ENCODE measurements at places on chromosomes 4 and X.

DNA sequence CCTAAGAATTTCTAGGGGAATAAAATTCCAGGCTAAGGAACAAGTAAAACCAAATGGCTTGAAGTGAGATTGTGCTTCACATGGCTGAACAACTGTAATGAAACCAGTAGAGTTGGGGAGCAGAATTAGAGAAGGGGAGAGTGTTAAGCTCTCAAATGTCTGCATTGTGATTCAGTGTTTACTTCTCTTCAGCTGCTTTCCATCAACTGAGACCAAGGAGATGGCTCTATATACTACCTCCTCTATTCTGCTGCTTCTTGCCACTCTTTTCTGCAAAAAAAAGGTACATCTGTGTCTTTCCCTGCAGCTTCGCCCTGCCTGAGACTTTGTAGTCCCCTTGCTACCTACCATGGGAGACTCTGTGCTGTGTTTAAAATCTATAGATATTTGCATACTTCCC lies 73.5 kb downstream of the WDFY3 start:
- DNase-seq: no peak

GRCh38 chr4:53183754-53184153 lies 182.1 kb downstream of the SCFD2 start:
- no peak for DNase-seq

- DNase-seq: no peak
These were observed 120.2 kb upstream of the GK2 start for GRCh38 chr4:79528241-79528706.

- DNase-seq: no peak
These were observed 300.9 kb upstream of the HS3ST1 start for GRCh38 chr4:11729548-11729947.

DNA sequence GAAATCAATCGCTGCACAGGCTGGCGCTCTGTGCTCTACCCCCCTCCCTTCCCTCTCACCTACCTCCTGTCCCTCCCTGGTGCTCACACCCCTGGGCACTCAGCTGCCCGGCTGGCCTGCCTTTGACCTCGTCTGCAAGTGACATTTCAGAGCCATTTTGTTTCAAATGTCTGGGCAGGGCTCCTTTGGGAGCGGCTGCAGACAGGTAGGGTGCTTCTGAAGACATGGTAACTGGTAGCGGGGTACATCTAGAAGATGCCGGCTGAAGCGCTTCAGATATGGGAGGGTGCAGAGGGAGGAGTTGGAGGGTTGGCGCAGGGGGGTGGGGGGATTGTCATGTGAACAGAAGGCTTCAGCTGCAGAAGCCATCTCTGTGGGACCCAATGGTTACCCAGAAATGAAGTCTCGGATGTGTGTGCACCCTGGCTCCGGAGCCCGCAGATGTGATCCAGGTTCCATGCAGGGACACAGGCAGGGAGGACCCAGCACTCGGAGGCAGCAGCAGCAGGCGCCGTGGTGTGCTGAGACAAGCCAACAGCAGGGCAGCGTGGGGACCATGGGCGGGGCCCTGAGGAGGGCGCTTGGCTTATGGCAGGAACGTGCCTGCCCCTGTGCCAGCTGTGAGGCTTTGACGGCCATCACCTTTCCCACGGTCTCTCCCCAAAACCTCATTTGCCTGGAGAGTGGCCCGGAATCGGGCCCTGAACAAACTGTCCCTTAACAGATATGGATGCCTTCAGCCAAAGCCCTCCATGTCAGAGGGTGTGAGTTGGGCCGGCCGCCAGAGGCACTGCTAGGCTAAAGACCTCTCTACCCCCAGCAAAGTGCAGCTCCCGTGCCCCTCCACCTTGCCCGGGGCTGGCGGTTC lies 7.6 kb upstream of the DUSP9 start:
- DNase-seq: no peak

- DNase-seq: no peak
These were observed 120.8 kb downstream of the SMIM20 start for GRCh38 chr4:26034849-26035248.

DNA sequence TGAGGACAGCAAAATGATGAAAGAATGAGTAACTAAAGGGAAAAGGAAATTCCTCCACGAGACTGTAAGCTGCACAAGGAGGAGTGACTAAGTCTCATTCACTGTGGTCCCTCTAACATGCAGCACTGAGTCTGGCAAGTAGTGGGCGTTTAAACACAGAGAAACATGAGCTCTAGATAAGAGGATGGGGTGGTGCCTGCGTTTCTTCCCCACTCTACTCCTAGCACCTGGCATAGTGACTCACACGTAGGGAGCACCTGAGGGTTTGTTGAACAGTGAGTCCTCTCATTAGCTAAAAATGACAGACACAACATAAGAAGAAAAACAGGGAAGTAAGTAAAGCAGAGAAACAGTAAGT lies 105.8 kb upstream of the CBR4 start:
- no peak for DNase-seq

DNA sequence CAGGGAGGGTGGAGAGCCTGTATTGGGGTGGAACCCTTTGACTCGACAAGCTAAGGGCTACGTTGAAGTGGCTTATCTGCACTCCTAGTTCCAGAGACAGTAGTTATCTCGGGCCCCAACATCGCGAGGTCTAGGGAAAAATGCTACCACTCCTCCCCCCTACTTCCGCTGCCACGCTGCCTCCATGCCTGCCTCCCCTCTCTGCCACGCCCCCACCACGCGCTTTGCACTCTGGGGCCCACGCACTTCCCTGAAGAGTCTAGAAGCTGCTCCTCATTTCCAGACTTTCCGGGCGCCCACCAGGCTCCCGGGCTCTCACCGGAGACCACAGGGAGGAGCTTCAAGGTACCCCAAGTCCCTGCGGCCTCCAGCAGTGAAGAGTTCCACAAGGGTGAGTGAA lies at the start of gene PASD1:
TSS of gene PASD1 (plus strand) at position 227 of the 400 bp plus-strand sequence. CDS start 37,879 bp downstream, outside the sequence.
- no peak for DNase-seq

DNA sequence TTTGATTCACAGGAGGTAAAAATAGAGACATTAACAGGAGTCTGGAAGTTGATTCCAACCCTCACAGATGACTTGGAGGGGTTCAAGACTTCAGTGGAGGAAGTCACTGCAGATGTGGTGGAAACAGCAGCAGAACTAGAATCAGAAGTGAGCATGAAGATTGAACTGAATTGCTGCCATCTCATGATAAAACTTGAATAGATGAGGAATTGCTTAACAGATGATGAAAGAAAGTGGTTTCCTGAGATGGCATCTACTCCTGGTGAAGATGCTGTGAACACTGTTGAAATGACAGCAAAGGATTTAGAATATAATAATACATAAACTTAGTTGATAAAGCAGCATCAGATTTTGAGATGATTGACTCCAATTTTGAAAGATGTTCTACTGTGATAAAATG lies 76.5 kb downstream of the RELL1 start:
- no peak for DNase-seq

DNA sequence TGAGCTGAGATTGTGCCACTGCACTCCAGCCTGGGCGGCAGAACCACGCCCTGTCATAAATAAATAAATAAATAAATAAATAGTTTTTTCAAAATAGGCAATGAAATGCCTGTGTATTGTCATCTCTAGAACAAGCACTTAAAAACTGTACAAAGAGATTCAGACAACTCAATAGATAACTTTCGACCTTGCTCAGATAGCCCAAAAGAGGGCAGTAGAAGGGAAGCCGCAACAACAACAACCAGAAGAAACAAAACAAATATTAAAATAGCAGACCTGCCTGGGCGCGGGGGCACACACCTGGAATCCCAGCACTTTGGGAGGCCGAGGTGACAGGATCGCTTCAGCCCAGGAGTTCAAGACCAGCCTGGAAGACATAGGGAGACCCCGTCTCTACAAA lies 9.4 kb upstream of the CLDN34 start:
- no peak for DNase-seq

- no peak for DNase-seq
These were observed 17.7 kb upstream of the SLC25A43 start for GRCh38 chrX:119381349-119381944.

GRCh38 chrX:110723844-110724243 lies 71.8 kb downstream of the CHRDL1 start:
- DNase-seq: no peak

DNA sequence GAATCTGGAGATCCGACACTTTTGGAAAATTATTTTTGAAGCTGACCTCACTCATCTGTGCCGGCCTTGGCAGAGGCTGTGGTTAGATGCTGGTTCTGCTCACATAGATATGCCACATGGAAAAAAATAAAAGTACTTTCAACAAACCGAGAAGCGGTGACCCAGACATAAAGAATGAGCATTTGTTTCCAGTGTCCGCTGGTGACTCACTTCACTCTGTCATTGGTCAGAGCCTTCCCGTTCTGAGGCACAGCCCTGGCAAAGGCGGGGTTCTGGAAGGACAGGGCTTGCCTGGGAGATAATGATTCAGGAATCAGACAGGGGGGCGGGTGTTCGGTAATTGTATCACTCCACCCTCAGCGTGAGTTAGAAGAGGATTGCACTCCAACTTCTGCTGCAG lies 172.4 kb upstream of the MXRA5 start:
- no peak for DNase-seq

DNA sequence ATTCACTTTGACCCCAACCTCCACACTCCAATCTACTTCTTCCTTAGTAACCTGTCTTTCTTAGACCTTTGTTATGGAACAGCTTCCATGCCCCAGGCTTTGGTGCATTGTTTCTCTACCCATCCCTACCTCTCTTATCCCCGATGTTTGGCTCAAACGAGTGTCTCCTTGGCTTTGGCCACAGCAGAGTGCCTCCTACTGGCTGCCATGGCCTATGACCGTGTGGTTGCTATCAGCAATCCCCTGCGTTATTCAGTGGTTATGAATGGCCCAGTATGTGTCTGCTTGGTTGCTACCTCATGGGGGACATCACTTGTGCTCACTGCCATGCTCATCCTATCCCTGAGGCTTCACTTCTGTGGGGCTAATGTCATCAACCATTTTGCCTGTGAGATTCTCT lies 344 bp downstream of the OR13H1 start:
- DNase-seq: no peak

GRCh38 chr4:33959519-33959918 lies 2284.8 kb downstream of the ARAP2 start:
- no peak for DNase-seq

DNA sequence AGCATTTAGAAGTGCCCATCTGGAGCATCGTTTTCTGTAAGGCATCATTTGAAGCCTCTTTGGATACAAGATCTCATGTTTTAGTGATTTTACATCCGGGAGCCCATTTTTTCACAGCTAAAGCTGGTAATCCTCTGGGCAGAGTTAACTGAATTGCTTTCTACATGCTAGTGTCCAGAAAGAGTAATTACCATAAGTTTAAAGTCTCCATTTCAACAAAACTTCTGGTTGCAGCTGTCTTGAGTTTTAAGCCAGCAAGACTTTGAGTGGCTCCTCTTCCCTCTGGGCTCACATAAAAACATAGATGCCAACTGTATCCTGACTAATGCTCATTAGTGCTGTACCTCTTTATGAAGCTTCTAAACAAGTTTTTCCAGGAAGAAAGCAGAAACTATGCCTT lies 65.4 kb downstream of the GPRIN3 start:
- DNase-seq: no peak

GRCh38 chr4:98509721-98510120 lies 148.7 kb downstream of the TSPAN5 start:
- no peak for DNase-seq

DNA sequence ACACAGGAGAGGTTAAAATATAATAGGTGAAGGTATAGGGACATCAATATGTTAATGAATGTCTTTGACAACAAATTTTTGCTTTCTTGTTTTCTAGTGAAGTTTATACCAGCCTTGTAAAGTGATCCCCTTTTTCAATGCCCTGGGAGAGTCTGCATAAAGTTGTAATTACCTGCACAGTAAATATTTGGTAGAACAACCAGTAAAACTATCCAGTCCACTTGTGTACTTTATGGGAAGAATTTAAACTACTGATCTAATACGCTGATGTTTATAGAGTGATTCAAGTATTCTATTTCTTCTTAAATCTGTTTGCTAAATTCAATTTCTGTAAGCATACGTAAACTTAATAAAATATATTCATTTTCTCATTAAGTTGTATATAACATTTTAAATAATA lies 103.3 kb downstream of the GPM6A start:
- no peak for DNase-seq

DNA sequence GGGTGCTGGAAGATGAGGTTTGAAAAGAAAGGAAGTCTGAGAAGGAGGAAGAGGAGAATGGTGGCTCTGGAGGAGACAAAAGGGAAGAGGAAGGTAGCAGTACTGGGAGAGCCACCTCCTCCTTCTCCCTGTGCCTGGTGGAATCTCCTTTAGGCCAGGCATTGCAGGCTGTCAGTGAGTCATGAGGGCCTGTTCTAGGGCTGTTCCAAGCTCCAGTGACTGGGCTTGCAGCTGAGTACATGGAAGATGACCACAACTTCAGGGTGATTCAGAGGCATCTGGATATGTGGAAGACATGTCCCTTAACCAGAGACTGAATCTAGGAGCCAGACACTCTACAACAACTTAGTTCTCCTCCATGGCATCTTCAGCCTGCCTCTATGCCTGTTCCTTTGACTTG lies 107.8 kb downstream of the EFNB1 start:
- DNase-seq: peak; percentile 67

GRCh38 chrX:25019707-25020390 lies 4.1 kb upstream of the ARX start:
- DNase-seq: no peak

DNA sequence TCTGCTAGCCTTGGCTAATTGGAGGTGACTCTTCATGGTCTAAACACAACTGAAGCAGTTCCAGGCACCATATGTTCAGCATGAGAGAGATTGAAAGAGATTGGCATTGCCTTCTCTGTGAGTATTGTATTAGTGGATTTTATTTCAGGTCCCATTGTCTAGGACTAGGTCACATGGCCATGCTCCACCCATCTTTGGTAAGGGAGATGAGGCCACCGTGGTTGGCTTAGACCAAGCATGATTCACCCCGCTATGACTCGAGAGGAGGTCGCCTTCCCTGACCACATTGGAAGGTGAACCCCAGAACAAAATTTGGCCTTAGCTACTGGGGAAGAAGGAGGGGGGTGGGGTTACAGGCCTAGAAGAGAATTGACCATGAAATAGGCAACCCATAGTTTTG lies 109.9 kb upstream of the BCOR start:
- DNase-seq: no peak

DNA sequence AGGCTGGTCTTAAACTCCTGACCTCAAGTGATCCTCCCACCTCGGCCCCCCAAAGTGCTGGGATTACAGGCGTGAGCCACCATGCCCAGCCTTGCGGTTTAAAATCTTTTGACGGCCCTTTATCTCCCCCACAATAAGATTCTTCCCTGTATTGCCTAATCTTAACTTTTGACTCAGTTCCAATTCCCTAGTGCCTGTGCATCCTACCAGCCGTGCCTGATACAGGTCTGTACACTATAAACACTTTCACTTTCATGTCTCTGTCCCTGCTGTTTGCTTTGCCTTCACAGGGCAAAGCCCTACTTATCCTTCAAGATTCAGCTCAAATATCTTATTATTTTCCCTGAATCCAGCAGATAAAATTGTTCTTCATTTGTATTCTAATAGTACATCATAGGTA lies 74.6 kb downstream of the WDR44 start:
- no peak for DNase-seq

- DNase-seq: no peak
These were observed 396.5 kb downstream of the DCAF12L2 start for GRCh38 chrX:125769628-125770027.

DNA sequence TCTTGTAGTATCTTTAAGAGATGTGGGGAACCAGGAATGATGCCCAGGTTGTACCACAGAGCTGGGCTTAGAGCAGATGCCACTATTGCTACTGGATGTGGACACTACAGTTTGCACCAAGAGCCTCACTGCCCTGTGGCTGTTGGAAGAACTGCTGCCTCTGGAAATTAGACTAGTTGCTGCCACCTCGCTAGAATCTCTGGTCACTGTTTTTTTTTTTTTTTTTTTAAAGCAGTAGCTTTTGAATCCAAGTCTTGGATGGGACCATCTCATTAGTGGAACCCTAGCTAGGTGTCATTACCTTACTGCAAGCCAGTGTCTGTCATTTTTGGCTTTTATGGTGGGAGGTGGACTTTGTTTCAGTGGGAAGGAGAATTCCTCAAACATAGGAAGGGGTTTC lies 105.5 kb downstream of the ARHGAP10 start:
- DNase-seq: no peak

Measured in vagina (tissue), 2 donors.